ENCODE measurements at places on chromosomes 3 and 15.

DNA sequence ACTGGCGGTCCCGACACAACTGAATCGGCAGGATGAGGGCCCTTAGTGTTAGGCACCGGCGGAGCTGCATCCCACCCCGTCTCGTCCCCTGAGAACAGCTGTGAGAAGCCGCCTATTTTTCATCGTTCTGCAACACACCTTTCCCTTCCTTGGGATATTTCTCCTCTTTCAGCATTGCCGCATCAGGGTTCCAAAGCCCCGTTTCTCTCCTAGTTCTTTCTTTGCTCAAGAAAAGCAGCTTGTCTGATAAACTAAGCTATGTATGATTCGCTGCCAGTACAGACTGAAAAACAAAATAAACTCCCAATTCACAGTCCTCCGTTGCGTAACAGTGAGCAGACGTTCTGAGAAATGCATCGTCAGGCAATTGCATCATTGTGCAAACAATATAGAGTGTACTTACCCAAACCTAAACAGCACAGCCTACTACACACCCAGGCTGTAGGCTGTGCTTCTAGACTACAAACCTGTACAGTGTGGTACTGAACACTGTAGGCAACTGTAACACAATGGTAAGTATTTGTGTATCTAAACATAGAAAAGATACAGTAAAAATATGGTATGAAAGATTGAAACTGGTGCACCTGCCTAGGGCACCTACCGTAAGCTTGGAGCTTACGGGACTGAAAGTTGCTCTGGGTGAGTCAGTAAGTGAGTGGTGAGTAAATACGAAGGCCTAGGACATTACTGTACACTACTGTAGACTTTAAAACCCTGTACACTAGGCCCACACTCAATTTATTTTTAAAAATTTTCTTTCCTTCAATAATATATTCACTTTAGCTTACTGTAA, 8.9 kb upstream of the ADAMTS17 start:
- DNase-seq, result no peak

DNA sequence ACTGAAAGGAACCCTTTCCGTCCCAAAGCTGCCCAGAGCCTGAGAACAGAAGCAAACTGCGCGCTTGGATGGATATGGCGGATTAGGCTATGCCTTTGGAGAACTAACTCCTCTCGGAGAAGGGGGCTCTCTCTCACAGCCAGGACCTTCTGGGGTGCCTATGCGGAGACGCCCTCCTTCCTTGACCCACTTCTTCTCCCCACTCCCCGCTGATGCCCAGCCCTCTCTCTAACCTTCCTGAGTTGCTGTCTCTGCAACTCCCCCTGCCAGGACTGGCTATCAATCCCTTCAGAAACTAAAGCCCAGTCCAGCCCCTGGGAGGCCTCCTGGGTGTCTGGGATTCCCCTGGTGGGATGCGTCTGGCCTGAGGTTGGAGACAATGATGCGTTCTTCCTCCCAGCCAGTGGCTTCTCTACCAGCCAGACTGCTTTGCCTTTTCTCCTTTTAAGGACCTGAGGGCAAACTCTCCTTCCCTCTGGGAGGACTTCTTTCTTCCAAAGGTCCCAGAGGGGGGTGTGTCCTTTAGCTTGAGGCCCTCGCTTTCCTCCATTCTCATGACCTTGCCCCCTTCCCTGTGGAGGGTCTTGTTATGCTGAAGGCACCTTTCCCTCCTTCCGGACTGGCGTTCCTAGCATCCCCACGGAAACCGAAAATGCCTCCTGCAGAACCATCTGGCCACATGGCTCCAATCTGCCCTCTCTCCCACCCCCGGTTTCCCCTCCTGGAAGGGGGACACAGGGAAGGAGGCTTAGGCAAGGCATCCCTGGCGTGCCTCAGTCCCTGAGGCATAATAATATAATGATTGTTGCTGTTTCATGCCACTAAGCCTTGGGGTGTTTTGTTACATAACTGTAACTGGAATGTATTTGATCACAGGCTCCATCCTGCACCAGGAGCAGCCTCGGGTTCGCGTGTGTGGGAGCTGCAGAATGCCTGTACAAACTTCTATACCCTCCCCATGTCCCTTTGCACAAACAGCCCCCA, 63.4 kb upstream of the C15orf39 start:
- DNase-seq, result no peak

DNA sequence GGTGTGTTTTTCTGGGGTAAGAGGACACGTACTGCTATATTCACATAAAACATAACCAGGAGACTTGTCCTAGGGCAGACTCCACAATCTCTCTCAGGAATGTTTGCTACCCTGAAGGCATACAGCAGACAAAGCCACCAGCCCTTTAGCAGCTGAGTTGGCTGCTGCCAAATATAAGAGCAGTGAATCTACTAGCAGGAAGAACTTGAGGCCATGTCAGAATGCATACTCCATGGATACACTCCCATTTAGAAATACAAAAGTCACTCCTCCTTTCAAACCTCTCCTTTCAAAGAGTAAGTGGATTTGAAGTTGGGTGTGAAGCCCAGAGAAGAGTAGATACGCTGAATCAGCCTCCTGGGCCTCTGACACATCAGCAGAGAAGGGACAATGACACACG, 94.1 kb downstream of the CADPS start:
- DNase-seq, result no peak

- no peak for DNase-seq
Measured at GRCh38 chr3:42790714-42791229, 13.5 kb downstream of the HIGD1A start.

DNA sequence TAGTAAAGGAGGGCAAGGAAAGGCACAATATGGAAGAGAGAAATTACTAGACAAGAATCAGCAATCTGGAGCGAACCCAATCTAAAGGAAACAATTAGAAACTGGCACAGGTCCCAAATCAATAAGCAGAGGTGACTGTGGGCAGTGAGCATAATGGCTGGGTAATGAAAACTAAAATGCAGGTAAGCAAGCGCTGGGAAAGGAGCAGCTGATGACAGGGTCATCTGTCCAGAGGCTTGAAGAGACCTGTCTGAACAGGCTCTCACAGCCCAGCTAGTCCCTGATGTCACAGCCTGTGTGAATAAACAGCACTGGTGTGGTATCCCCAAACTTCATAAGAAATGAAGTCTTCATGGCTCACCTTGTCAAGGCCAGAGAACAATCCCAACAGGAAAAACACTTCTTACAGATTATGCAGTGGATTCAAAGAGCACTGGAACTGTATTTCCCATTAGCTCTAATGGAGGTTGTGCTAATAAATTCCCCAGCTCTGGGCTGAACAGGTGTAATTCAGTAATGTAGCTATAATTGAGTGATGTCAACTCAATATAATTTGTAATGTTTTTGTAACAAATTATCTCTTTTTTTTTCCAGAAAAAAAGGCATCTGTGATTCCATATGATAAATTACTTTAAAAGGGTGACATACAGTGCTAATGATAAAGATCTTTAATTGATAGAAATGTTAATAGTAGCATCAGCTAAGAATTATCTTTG, 197.3 kb downstream of the FHIT start:
- DNase-seq, result no peak

DNA sequence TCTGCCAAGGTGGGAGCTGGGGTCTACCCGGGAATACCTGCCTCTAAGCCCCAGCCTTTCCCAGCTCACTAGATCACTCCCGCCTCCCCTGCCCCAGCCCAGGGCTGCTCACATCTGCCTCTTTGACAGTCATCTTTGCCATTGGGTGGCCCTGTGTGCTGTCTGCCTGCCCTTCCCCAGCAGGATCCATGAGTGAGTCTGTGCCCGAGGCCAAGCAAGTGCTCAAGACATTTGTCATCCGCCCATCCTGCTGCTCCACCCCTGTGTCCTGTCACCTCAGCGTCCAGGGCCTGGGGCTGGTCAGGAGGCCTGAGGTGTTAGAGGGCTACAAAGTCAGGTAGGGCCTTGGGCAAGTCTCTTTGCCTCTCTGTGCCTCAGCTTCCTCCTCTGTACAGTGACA, 89.4 kb downstream of the LSM3 start:
- no peak for DNase-seq

DNA sequence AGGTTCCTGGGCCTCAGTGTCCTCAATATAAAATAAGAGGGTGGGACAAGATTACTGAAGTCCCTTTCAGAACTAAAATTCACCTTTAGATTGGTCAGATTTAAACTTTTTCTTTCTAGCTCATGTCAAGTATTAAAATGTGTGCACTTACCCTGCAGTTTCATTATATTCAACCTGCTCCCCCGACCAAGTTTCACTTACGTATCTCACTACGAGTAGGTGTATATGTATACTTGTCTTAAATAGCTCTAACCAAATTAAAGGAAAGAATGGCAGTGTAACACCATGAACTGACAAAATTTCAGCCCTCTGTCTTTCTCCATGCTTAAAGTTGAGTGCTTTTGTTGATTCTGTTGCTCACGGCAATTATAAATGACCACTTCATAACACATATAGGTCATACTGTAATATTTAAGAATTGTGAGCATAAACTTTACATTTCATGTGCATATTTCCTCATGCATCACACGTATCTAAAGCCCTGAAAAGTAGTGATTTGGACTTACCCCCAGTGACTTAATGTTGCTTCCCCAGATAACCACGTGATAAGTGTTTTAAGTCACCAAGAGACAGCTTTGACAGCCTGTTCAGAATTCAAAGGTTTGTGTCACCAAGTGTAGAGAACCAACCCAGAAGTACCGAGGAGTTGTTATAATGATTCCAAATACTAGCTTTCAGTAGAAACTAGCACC, 70.0 kb downstream of the PGPEP1L start:
- no peak for DNase-seq

- no peak for DNase-seq
Measured at GRCh38 chr3:128107834-128108233, 15.8 kb downstream of the RUVBL1 start.

DNA sequence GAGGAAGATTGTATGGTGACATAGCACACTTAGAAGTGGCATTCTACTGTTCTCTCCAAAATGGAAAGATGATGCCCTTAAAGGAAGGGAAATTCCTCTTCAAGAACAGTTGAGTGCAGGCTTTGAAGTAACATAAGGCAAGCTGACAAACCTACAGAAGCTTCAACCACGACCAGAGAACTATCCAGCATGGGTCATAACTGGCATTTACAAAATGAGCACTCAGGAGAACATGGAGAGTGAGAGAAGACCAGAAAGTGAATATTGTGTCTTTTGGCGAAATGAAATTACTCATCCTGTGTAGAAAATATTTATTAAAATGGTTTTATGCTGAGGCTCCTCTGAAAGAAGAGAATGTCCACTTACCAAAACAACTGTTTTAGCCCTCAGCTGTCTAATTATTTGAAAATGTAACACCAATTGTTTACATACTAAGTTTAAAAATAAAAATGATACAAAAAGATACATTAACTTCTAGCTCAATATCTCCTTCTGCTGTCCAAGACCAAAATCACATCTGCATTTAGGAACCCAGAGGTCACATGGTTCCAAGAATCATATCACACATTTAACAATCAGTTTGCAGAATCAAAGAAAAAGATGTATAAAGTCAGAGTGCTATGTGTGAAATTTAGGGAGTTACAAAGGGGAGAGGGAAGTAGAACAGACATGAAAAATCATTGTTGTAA, 216.9 kb downstream of the ATP8B4 start:
- peak; percentile 72 for DNase-seq

DNA sequence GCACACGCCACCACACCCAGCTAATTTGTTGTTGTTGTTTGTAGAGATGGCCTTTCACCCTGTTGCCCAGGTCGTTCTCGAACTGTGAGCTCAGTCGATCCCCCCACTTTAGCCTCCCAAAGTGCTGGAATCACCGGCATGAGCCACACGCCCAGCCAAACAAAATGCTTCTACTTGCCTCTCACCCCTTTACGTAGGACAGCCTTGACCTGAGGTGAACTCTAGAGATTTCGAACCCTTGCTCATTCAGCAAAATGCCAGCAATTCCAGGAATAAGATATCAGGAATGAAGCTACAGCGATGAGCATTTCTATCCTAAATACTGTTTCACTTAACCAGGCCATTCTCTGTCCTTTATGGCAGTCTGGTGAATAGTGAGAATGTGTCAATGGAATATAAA, 135.0 kb downstream of the LRRK1 start:
- DNase-seq, result no peak

GRCh38 chr3:193096076-193096475, 144.9 kb upstream of the PLAAT1 start:
- DNase-seq, result peak; percentile 34

DNA sequence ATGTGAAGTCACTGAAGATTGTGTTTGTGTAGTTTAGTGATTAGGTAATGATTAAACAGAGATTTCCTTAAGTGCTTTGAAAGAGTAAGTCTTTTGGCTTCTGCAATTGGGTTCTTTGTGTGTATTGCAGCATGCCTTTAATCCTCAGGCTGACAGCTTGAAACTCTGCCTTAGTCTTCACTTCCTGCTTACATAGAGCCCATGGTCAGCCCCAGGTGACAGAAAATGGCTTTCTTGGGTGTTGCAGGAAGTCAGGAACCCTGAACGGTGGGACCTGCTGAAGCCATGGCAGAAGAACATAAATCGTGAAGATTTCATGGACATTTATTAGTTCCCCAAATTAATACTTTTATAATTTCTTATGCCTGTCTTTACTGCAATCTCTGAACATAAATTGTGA, 61.3 kb downstream of the KBTBD8 start:
- no peak for DNase-seq

GRCh38 chr3:193378706-193379105, at the start of gene ATP13A5:
Gene ATP13A5 (minus strand): TSS chr3:193378753. CDS start chr3:193378725, 28 bp downstream.
- DNase-seq, result no peak

GRCh38 chr15:90839187-90840071, 29.0 kb upstream of the FURIN start:
- peak; percentile 23 for DNase-seq

DNA sequence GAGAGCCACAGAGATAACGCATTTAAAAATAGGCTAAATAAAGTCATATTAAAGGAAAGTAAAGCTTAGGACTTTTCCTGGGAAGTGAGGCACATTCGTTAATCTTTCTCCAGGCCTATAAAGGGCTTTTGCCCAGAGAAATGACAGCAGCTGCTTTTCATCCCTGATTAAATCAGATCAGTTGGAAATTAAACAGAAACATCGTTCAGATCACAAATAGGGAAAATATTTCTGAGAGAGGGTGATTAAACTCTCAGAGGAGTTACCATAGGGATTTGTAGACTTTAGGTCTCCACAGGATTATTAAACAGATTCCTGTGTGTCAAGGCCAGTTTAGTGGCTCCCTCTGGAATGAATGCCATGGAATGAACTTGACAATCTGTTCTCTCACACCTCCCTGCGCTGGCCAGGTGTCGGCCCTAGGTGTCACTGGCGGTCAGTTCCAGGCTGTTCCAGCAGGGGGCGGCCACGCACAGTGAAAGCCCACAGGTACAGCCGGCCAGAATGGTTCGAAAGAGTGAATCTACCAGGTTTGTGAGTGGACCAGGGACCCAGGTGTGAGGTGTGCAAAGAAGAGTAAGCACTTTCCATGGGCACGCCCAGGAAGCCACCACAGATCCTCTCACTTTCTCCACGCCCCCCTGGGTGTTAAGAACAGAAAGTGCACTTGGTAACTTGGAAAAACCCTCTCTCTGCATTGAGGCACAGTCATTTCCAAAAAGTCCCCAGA, 253.0 kb upstream of the RASGRP1 start:
- DNase-seq, result no peak

- no peak for DNase-seq
Measured at GRCh38 chr3:155079468-155079745, 712 bp upstream of the MME start.

DNA sequence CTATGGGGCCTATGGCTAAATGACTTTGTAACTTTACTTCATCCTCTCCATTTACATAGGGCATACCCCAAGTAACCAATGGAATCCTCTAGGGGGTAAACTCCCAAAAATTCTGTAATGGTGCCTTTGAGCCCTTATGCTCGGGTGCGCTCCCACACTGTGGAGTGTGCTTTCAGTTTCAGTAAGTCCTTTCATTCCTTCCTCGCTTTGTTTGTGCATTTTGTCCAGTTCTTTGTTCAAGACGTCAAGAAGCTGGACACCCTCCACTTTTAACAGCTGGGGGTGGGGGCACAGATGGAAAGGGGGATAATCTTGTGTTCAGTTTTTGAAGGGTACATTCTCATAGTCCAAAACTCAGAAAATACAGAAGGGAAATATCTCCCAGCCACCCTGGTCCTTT, 84.4 kb upstream of the C2CD4B start:
- DNase-seq, result no peak
